Esophagus squamous epithelium (tissue), 5 donors: ENCODE measurements at places on chromosomes 1 and 21.

GRCh38 chr1:24308365-24309015 is 10.7 kb upstream of the GRHL3 start:
- no peak for DNase-seq

GRCh38 chr1:154429118-154429517 is 24.0 kb downstream of the IL6R start:
- no peak for DNase-seq

GRCh38 chr1:11594222-11594621 is 60.0 kb downstream of the FBXO2 start:
- DNase-seq: no peak

DNA sequence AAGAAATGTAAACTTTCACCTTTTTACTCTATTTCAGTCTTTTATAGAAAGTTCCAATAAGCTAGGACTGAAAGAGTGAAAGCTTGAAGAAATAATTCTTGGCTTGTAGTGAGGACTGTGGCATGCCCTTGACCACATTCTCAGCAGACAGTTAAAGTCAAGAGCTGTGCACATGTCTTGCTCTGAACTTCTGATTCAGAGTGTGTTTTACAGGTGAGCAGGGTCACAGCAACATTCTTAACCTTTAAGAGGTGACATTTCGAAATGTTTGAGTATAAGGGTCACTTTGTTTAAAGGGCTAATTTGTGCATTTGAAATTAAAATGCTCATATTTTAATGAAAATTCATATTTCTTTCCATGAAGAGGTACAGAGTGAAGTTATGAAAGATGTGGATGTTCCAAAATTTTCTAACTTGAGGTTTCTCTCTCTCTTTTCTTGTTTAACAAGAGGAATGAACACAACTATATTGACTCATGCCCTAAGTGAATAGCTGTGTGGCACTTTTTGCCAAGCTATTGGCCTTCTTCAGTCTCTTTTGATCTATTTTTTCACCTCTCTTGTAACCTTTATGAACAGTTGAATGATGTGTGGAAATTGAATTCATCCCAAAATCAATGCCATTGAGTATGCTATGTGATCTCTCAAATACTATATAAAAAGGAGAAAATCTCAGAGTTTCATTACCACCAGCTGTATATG is 918.1 kb downstream of the ADGRL2 start:
- no peak for DNase-seq

GRCh38 chr1:21261551-21262292 is 28.5 kb downstream of the ECE1 start:
- DNase-seq: no peak
